ENCODE measurements at places on chromosomes 6 and 20. TPM values are rescaled to one million over a fixed set of nuclear protein-coding genes. Genes with fewer than 3 reads are reported as not detected.

Gene KCNQ2
- total RNA-seq = 6.6 TPM

Gene RAD21L1
- not detected for total RNA-seq

Gene SOX18
- 0.70 TPM for total RNA-seq

Gene PNLDC1
- total RNA-seq = not detected

Gene TAB2
- 49.3 TPM for total RNA-seq

Gene COL12A1
- total RNA-seq = 9.5 TPM

Gene SIRPB2
- 4.0 TPM for total RNA-seq

Gene CFB
- total RNA-seq = not detected

Gene PTPRK
- 97.5 TPM for total RNA-seq

Gene C6orf118
- total RNA-seq = not detected

Gene C6orf132
- 0.04 TPM for total RNA-seq

Gene SLC25A27
- total RNA-seq = 0.52 TPM

Gene OR2H2
- not detected for total RNA-seq

Gene TOX2
- total RNA-seq = 117 TPM

Gene TSHZ2
- total RNA-seq = 4.1 TPM

Gene SLC17A3
- total RNA-seq = not detected

Gene CAP2
- total RNA-seq = 20.8 TPM

Gene DZANK1
- total RNA-seq = 4.4 TPM

Gene FOXA2
- not detected for total RNA-seq

Gene OPN5
- not detected for total RNA-seq

Gene DEF6
- total RNA-seq = 0.37 TPM

Gene PHACTR1
- 2.6 TPM for total RNA-seq
